ENCODE measurements at places on chromosomes 3 and 15.

DNA sequence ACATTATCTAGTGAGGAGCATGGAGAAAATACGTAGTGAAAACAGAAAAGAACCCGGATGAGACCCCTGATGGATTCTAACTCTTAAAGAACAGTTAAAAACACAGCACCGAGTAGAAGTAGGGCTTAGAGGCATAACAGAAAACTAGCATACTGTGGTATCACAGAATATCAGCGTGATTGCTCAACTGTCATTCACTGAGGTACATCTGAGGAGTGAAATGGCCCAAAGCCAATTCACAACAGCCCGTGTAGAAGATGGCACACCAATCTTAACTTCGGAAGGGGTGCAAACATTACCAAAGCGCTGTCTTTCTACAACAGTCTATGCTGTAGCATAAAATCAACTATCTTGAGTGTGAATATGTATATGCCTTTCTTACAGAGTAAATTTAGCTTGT lies 1.8 kb downstream of the CLASP2 start:
- DNase-seq: no peak

- DNase-seq: no peak
These were observed 461.3 kb upstream of the RASGRP1 start for GRCh38 chr15:39025881-39026280.

- DNase-seq: peak; percentile 88
These were observed 600.8 kb downstream of the FOXP1 start for GRCh38 chr3:70982700-70983140.

DNA sequence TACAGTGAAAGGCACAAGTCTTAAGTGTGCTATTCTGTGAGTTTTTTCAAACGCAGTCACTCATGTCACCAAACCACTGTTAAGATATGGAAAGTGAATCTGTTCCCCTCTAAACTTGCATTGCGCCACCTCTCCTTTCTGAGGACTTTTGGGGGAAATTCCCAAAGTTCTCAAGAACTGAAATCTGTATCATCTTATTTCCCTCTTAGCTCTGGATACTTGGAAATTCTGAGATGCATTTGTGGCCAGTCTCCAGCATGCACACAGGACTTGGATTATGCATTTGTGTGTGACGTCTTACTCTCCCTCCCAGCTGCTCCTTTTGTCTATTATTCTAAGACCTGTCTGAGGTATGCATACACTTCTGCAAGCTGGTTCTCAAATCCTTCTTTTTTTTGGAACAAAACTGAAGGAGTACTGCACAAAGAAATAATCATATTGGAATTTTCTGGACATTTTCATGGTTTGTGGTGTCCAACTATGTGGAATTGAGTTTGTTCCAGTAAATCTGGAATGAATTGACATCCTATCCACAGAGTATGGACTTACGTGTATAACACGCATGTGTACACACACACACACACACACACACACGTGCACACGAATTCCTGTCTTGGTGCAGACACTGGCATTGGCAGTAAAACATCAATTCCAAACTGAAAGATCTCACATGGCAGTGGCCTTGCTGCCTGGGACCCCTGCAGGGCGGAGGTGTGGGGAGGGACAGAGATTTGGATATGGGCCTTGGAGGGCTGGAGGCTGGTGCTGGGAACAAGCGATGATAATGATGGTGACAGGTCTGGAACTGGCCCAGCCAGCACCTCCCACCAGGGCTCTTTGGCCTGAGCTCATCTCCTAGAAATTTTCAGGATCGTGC lies 8.2 kb upstream of the LCTL start:
- no peak for DNase-seq

GRCh38 chr15:84992157-84992944 lies 10.7 kb downstream of the PDE8A start:
- DNase-seq: no peak

DNA sequence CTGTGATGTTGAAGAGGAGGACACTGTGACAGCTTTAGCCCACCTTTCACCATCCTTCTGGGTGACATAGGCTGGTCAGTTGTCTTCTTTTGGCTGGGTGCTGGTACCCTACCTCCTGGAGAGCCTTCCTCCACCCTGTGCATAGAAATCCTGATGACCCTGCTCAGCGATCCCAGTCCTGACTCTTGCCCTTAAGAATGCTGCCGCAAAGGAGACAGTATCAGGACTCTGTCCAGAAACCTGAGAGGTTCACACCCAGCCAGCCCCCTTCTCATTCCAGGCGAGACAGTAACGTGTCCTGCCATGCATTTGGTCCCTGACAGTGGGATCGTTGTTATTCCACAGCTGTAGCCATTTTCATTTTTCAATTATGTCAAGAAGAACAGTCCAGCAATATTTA lies 312.8 kb upstream of the CHRM5 start:
- DNase-seq: no peak
